ENCODE measurements at places on chromosomes 16 and 17.
A peak's percentile ranks its signal among the peaks of the same experiment; 100 is the strongest.

DNA sequence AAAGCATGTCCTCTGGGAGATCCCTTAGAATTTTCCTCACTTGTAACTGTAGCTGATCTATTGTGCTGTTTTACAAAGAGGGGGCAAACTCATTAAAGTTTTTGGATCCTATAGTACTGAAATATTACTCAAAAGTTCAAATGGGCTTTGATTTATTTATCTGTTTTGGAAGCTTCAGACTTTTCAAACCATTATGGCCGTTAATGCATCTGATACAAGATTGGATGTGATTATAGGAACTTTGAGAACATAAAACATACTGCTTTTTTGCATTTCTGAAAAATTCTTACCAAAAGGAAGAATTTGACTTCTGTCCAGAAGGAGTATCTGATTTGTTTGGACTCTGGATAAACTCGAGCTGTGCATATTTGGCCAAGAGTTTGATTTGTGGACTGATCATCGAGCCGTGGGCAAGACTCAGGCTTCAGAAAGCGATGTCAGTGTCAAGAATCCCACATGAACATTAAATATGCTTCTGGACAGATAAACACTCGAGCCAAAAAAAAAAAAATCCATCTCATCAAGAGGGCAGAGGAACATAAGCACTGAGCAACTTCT lies 8.2 kb upstream of the MARCHF10 start:
- H3K36me3 ChIP-seq, result no peaks in the 10 kb centered on the region
- no peak overlapping the region for H3K27ac ChIP-seq
- no peak for DNase-seq
- H3K27me3 ChIP-seq, result no peaks in the 10 kb centered on the region

- H3K4me1 ChIP-seq, result peaks cover 4% of the 10 kb centered on the region
- DNase-seq, result no peak
- no peak within 1 kb of the TSS for H3K27ac ChIP-seq
- peaks cover 27% of the 10 kb centered on the region for H3K27me3 ChIP-seq
- H3K36me3 ChIP-seq, result peaks cover 2% of the 10 kb centered on the region
- H3K4me3 ChIP-seq, result no peak within 1 kb of the TSS
These were observed at the start of gene TAC4 for GRCh38 chr17:49848019-49848473. Gene TAC4, minus strand, starts transcription at chr17:49848069. Its CDS starts 52 bp downstream, at chr17:49848017.

- peaks cover 61% of the 10 kb centered on the region for H3K4me1 ChIP-seq
- peak overlapping the region; percentile 47 for H3K4me3 ChIP-seq
- H3K27ac ChIP-seq, result peak overlapping the region; percentile 98
- DNase-seq, result peak; percentile 70
- peaks cover 3% of the 10 kb centered on the region for H3K36me3 ChIP-seq
These were observed 156.4 kb downstream of the CMIP start for GRCh38 chr16:81601008-81601428.

DNA sequence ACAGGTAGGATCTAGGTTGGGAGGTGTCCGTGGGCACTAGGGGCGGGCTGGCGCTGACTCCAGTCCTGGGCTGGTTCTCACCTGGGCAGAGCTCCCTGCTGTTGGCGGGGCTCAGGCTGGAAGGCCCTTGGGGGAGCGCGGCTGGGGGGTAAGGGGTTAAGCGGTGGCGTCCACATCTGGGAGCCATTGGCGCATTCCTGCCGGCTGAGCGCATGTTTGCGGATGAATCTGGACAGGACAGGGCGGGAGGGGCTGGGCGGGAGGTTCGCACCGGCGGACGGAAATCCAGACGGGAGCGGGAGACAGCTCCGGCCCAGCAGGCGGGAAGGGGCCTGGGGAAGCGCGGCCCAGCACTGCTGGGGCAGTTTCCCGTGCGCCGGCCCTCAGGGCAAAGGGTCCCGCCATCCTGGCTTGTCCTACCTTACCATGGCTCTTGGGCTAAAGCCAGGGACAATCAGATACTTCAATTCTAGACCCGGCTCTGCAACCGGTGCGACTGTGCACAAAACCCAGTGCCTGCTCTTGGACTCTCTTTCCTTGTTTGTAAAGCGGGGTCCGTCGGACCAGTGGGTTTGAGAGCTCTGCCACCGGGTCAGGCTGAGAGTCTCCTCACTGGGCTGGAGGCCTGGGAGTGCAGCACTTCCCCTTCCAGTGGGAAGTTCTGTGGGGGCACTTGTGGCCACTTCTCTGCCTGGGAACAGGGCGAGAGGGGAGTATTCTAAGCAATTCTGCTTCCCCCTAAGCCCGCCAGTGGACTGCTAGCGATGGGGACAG lies 7.8 kb downstream of the RARA start:
- DNase-seq, result no peak
- peaks cover 88% of the 10 kb centered on the region for H3K4me1 ChIP-seq
- no peaks in the 10 kb centered on the region for H3K27me3 ChIP-seq
- H3K36me3 ChIP-seq, result no peaks in the 10 kb centered on the region
- H3K27ac ChIP-seq, result peak overlapping the region; percentile 95
- H3K4me3 ChIP-seq, result peak overlapping the region; percentile 92

DNA sequence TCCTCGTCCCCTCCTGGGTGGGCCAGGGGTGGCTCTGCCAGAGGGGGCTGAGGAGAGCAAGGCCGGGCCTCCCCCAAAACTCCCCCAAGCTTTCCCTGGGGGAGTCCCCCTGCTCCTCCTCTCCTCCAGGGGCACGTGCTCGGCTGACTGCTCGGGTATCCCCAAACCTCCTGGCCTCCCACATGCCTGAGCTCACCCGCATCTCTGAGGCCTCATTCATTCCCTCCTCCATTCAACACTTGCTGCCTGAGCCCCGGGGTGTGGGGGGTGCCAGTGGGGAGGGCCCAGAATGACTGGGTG lies 83.1 kb downstream of the RTN4RL1 start:
- H3K4me1 ChIP-seq, result no peaks in the 10 kb centered on the region
- H3K27me3 ChIP-seq, result no peaks in the 10 kb centered on the region
- H3K27ac ChIP-seq, result no peak overlapping the region
- no peaks in the 10 kb centered on the region for H3K36me3 ChIP-seq
- DNase-seq, result no peak
- H3K4me3 ChIP-seq, result no peak overlapping the region

- H3K27ac ChIP-seq, result no peak overlapping the region
- H3K4me1 ChIP-seq, result no peaks in the 10 kb centered on the region
- DNase-seq, result no peak
- no peak overlapping the region for H3K4me3 ChIP-seq
These were observed 23.1 kb upstream of the C16orf78 start for GRCh38 chr16:49350265-49351095.

- H3K4me3 ChIP-seq, result no peak overlapping the region
- peaks cover 44% of the 10 kb centered on the region for H3K4me1 ChIP-seq
- no peak for DNase-seq
- no peak overlapping the region for H3K27ac ChIP-seq
These were observed 22.3 kb downstream of the ERN1 start for GRCh38 chr17:64107500-64108236.

DNA sequence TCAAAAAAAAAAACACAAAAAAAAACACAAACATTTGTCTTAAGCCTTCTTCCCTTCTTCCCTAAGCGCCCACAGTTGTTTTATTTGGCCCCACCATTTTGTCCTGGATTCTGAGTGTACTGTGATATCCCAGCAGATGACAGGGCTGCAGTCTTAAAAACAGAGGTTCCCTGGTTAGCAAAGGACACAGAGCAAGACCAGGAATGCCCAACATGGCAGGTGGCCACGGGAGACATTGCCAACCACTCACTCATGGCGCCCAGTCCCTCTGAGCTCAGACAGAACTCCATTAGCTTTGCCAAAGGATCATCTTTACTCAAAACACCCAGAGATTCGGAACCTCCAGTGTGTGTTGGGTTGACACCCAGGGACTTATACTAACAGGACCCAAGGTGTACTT lies 249.3 kb downstream of the MRTFB start:
- no peak overlapping the region for H3K4me3 ChIP-seq
- DNase-seq, result no peak
- H3K27ac ChIP-seq, result no peak overlapping the region
- peaks cover 20% of the 10 kb centered on the region for H3K36me3 ChIP-seq

DNA sequence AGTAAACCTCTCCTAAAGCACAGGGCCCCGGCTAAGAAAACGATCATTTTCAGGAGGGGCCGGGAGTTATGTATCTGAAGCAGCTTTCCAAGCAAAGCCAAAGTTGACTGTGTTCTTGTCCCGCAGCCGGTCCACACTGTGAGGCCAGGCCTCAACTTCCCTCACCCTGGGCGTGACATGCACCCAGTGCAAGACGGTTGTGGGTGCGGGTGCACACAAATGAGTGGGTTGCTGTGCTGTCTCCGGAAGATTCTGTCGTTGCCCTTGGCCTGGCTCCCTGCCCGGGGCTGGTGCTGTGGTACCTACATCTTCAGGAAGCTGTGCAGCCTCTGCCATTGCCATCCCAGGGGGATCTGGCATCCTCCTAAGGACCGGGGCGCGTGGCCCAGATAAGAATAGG lies 16.6 kb downstream of the MLYCD start:
- no peak overlapping the region for H3K4me3 ChIP-seq
- DNase-seq, result no peak
- H3K27me3 ChIP-seq, result no peaks in the 10 kb centered on the region
- no peaks in the 10 kb centered on the region for H3K4me1 ChIP-seq
- no peak overlapping the region for H3K27ac ChIP-seq

DNA sequence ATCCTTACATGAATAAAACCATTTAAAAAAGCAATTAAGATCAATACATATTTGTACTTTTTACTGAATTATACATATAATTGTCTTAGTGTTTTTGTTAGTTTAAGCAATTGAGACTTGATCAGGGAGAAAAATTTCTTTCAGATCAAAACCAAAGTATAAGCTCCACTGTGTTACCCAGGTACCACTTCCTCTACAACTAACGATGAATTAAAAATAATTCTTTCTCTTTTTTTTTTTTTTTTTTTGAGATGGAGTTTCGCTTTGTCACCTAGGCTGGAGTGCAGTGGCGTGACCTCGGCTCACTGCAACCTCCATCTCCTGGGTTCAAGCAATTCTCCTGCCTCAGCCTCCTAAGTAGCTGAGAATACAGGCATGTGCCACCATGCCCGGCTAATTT lies 6.8 kb downstream of the FBXO47 start:
- no peak overlapping the region for H3K27ac ChIP-seq
- no peaks in the 10 kb centered on the region for H3K36me3 ChIP-seq
- H3K27me3 ChIP-seq, result no peaks in the 10 kb centered on the region
- H3K4me3 ChIP-seq, result no peak overlapping the region

DNA sequence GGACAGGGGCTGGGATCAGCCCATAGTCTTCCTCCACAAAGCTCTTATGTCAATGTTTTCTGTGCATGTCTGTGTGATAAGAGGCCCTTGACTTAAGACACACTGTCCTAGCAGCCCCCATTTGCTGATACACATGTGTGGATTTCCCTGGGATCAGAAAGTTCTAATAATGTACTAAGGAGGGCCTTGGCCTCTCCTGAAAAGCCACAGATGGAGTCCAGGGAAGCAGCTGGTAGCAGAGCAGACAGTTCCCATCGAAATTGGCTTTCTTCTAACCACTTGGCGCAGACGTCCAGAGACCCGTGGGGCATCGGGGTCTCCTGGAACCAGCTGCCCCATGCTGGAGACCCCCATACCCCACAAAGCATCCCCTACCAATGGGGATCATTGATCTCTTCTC lies 4.3 kb upstream of the GP2 start:
- no peak overlapping the region for H3K27ac ChIP-seq
- no peaks in the 10 kb centered on the region for H3K27me3 ChIP-seq
- no peaks in the 10 kb centered on the region for H3K36me3 ChIP-seq
- no peak overlapping the region for H3K4me3 ChIP-seq
- DNase-seq, result no peak

- no peak for DNase-seq
- H3K27ac ChIP-seq, result no peak overlapping the region
- H3K27me3 ChIP-seq, result no peaks in the 10 kb centered on the region
- no peaks in the 10 kb centered on the region for H3K36me3 ChIP-seq
- H3K4me3 ChIP-seq, result no peak overlapping the region
These were observed 213.3 kb upstream of the HS3ST4 start for GRCh38 chr16:25478476-25478875.

- H3K27me3 ChIP-seq, result peaks cover 3% of the 10 kb centered on the region
- H3K27ac ChIP-seq, result no peak overlapping the region
- peaks cover 6% of the 10 kb centered on the region for H3K4me1 ChIP-seq
- DNase-seq, result peak; percentile 13
These were observed 156.4 kb downstream of the C16orf95 start for GRCh38 chr16:87160701-87161337.

DNA sequence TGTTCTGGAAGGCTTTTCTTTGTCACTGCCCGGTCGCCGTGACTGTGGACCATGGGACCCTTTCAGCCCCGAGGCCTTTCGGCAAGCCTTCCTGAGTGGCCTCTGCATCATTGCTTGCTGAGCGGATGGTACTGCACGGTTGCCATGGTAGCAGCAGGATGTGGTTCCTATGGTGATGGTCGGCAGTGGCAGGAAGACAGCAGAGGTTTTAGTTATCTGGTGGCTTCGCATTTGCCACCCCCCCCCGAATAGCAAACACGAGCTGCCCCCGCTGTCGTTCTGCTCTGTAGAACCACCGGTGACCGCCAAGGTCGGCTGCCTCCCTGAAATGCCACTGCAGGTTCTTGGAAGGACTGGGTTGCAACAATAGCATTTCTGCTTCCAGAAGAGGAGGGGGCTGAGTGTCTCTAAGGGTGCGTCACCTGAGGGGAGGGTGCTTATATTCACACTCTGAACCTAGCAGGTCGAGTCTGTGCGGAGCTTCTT lies 76.6 kb downstream of the CMIP start:
- peaks cover 21% of the 10 kb centered on the region for H3K36me3 ChIP-seq
- H3K27me3 ChIP-seq, result no peaks in the 10 kb centered on the region
- H3K4me3 ChIP-seq, result no peak overlapping the region
- no peak overlapping the region for H3K27ac ChIP-seq

DNA sequence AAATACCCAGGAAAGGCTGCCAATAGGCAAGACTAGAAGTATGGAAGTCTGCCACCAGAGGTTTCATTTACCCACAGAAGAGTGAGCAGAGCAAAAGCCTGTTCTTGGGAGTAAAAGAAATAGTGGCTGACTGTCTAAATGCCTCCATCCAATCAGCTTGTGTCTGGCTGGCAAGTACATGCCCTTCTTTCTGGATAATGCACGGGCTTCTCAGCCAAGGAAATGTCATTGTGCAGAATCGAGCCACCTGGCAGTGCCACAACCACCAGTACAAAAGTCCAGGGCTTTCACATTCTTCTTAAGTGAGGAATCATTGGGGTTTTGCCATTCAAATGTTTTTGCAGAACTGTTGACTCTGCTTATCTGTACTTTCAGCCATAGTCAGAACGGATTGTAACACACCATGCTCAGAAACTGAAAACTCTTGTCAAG lies 10.1 kb upstream of the ERCC4 start:
- no peaks in the 10 kb centered on the region for H3K36me3 ChIP-seq
- H3K4me3 ChIP-seq, result no peak overlapping the region
- H3K27me3 ChIP-seq, result no peaks in the 10 kb centered on the region

- H3K4me1 ChIP-seq, result peaks cover 31% of the 10 kb centered on the region
- H3K27ac ChIP-seq, result peak overlapping the region; percentile 66
- no peaks in the 10 kb centered on the region for H3K36me3 ChIP-seq
- H3K27me3 ChIP-seq, result no peaks in the 10 kb centered on the region
- no peak for DNase-seq
These were observed 17.4 kb upstream of the COL1A1 start for GRCh38 chr17:50218771-50219315.

Data from keratinocyte (primary cell).